ENCODE measurements at places on chromosomes 3 and 15.
A peak's percentile ranks its signal among the peaks of the same experiment; 100 is the strongest.

- no peak for DNase-seq
Measured at GRCh38 chr3:81624756-81625155, 136.7 kb downstream of the GBE1 start.

DNA sequence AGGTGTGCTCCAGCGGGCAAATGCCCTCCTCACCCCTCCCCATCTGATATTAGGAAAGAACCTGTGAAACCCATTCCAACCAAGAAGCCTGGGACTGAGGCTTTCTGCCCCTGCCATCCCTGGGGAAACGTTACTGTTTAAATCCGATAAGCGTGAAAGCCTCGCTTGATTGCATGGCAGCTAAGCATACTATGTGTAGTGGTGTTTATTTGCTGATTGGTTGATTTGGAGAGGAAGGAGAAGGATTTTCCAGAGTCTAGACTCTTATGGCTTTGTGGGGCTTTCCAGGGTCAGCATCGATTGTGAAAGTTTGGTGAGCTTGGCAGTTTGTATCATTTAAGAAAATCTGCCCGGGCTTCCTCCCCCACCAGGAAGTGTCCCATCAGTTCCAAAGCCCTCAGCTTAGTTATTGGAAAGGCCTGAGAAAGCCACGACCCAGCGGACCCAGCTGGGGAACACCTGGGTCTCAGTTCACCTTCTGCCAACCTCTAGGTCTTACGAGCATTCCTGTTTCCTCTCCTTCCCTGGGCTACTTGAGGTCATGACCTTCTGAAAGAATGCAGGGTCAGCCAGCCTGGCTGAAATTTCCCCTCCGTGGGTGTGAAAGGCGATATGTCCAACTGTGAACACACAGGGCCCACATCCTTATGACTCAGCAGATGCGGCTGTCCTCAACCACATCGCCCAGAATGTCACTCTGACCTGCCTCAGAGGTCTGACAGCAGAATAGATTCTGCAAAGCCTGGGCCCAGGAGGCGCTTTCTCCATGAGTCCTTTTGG, 62.8 kb upstream of the HERC1 start:
- peak; percentile 82 for DNase-seq

DNA sequence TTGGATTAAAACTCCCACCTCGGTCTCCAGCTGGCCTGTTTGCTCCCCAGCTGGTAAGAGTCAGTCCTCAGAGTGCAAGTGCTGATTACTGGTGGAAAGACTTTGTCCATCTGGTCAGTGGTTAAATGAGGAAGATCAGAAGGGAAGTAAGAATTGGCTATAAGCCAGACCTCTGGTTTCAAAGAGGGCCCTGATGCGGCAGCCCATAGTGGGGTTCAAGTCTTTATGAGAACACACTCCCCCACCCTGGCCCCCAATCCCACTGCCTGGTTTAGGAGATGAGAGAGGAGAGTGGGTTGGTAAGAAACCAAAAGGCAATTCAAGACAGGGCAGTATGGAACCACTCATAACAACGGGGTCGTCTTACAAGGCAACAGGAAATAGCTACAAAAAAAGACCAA, 65.0 kb downstream of the FRMD4B start:
- DNase-seq: no peak

- DNase-seq: no peak
Measured at GRCh38 chr3:988785-989184, 104.0 kb upstream of the CNTN6 start.

GRCh38 chr3:183298701-183299153, 45.7 kb downstream of the B3GNT5 start:
- peak; percentile 95 for DNase-seq

- DNase-seq: no peak
Measured at GRCh38 chr15:53549697-53550305, 209.7 kb downstream of the WDR72 start.

DNA sequence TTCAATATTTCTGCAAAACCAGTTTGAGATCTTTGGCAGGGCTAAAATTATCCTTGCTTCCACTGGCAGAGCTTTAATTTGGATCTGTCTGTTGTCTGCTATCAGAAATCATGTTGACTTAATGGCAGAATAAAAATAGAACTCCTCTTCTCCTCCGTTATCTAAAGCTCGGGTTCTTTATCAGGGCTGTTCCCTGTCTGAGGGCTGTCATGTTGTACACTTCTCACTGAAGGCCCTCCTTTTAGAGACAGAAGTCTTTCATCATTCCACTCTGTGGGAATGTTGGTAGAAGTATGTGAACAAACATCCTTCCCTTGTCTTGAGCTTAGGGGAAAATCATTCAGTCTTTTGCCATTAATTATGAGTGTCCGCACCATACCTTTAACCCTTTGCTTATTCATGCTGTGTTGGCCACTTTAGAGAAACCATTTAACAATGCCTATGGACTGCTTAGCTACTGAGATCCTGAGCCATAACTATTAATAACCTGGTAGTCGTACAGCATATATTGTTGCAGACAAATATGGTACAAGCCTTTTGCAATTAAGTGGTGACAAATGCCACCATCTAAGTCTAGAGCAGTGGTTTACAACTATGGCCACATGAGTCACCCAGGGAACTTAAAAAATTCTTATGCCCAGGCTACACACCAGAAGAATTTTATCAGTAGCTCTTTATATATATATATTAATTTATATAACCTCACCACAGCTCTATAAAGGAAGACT, 226.0 kb upstream of the TPM1 start:
- DNase-seq: peak; percentile 13

DNA sequence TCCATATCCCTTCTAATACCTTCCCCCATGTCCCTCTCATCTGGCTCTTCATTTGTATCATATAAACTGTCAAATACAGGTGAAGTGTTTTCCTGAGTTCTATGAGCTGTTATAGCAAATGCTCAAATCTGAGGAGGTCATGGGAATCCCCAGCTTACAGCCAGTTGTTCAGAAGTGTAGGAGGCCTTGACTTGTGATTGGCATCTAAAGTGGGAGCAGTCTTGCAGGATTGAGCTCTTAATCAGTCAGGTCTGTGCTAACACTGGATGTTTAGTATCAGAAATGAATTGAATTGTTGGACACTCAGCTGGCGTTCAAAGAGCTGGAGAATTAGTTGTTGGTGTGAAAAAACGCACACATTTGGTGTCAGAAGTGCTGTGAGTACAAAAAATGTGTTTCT, 65.0 kb downstream of the IFT57 start:
- no peak for DNase-seq
